ENCODE measurements at places on chromosomes 2 and 18.

GRCh38 chr2:73037947-73038585 lies 33.4 kb downstream of the SFXN5 start:
- peak; percentile 69 for DNase-seq

DNA sequence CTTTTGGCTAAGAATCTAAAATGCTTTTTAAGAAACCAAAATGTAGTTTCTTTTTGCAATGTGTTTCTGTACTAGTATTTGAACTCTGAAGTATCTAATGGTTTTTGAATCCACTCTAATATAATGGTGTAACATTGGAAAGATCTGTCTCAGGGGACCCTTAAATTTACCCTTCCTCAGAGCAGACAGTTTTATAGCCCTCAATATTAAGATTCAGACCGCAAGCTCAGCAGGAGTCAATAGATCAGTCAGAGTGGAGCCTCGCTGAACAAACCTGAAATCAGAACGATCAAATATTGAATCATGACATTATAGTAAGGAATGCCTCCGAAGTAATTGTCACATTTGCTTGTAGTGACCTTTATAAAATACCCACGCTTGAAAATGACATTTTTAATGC lies 18.3 kb downstream of the SGPP2 start:
- no peak for DNase-seq

- no peak for DNase-seq
Observed at GRCh38 chr18:74190086-74190485, 41.8 kb downstream of the TIMM21 start.

- no peak for DNase-seq
Observed at GRCh38 chr18:38198526-38198925, 632.9 kb upstream of the CELF4 start.

GRCh38 chr18:36757081-36757480 lies 71.7 kb downstream of the TPGS2 start:
- DNase-seq = peak; percentile 19

- DNase-seq = peak; percentile 39
Observed at GRCh38 chr18:61893309-61893970, 633 bp upstream of the RNF152 start.

- DNase-seq = no peak
Observed at GRCh38 chr2:88258208-88258607, 88.1 kb downstream of the THNSL2 start.

DNA sequence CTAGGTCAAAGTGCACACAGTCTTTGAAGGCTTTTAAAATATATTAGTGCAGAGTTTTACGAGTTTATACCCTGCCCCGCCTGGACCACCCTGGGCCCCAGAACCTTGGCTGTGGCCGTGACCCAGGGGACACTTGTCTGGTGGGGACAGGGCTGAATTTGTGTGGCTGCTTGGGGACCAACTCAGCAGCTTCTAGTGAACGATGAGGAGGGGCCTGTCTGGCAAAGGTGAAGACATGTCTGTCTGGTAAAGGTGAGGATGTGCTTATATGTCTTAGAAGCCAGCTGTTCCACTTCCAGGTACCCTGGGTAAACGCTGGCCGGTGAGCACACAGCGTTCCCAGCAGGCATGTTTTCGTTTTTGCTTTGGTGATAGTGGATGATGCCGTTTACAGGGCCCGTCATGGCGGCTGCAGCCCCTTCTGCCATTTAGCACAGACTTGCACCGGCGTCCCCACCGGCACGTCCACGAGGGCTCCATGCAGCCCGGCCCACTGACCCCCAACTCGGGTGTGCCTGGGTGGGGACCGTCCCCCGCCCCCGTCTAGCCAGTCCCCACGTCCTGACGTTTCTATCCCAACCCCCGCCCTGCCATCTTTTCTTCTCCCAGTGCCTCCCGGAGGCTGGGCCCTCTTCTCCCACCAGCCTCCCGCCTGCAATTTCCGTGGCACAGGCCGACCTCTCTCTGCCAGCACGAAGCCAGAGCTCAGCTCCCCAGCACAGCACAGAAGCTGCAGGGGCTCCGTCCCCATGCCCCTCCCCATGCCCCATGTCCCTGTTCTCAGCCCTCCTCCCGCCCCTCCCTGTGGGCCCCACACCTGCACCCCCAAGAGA lies 67.8 kb downstream of the SLC66A2 start:
- DNase-seq = no peak

GRCh38 chr18:1296237-1296636 lies 391.6 kb downstream of the ADCYAP1 start:
- no peak for DNase-seq

- peak; percentile 73 for DNase-seq
Observed at GRCh38 chr2:134460583-134460998, 206.7 kb downstream of the MGAT5 start.

DNA sequence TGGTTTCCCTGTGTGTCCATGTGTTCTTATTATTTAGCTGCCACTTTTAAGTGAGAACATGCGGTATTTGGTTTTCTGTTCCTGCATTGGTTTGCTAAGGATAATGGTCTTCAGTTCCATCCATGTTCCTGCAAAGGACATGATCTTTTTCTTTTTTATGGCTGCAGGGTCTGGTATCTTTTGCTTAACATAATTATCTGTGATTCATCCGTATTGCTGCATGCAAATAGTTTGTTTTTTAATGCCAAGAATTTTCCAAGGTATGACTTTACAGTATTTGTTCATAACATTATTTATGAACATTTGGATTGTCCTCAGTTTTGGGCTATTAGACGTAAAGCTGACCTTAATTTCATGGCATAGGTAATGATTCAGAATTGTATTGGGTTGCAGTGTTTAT lies 17.8 kb downstream of the GIGYF2 start:
- no peak for DNase-seq

- no peak for DNase-seq
Observed at GRCh38 chr18:56789004-56789888, 138.1 kb downstream of the WDR7 start.

DNA sequence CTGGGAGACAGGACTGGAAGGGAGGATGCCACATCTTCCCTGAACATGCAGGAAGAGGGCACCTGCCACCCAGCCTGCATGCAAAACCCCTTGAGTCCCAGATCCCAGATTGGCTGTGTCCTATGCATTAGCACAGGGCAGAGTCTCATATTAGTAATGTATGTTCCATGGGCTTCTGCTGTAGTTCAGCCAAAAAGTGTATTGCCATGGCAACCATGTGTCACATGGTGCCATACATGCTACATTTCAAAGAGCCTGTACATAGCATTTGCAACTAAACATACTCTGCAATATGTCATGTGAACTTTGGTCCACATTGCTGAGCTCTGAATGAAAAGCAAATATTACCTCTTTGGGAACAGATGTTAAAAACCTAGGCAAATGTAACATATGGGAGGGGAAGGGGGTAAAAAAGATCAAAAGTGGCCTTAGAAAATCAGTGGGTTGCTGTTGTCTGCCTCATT lies 78.4 kb downstream of the DPP4 start:
- DNase-seq = no peak

GRCh38 chr2:143802871-143803650 lies 673.8 kb downstream of the ARHGAP15 start:
- DNase-seq = no peak

DNA sequence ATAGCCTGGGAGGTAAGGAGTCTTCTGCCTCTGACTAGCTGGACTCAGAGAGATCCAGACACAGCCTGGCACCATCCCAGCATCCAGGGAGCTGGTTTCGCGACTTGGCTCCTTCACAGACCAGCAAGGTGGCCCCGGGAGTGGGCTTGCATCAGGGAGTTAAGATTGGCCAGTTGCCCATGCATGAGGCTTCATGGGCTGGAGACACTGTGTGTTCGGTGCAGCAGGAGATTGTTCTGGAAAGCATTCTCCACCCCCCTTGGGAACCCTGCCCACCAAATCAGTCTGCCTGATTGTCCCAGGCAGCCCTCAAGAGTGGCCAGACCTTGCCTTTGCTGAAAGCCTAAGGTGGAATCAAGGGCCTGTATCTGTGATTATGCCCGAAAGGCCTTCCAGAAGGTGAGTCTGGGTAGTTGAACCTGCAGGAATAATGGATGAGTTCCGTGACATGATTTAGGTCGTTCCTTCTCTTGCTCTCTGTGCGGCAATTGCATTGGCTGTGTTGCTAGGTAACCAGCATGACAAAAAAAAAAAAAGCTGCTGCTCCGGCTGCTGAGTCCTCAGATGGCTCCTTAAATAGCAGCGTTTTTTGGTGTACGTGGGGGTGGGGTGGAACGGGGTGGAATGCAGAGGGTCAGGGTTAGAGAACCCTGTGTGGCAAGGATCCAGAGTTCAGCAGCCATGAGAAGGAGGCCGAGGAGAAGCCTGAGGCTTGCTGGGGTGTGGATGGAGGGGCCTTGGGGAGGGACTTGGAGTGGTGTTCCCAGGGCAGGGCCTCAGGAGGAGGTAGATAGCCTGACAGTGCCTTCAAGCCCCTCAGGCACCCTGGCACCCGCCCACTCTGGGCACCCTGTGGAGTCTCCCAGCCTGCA lies 93.0 kb upstream of the MCFD2 start:
- DNase-seq = peak; percentile 13

- no peak for DNase-seq
Observed at GRCh38 chr18:57544936-57545660, 41.4 kb downstream of the FECH start.

GRCh38 chr2:235017441-235017840 lies 65.6 kb downstream of the SH3BP4 start:
- DNase-seq = no peak

DNA sequence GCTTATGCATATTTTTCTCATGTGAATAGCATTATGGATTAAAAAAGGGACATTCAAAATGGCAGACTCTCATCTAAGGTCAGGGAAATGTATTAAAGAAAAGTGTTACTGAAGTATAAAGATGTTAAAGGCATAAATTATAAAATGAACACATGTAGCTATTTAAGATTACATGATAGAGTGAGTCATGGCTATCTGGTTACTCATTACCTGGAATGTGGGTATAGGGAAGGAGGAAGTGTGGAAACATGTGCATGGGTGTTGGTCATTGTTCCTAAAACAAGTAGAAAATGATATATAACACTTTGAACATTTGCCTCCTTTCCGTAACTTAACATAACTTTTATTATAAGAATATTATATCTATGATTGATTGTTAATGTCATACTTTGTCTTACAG lies 66.4 kb downstream of the MYO1B start:
- no peak for DNase-seq

DNA sequence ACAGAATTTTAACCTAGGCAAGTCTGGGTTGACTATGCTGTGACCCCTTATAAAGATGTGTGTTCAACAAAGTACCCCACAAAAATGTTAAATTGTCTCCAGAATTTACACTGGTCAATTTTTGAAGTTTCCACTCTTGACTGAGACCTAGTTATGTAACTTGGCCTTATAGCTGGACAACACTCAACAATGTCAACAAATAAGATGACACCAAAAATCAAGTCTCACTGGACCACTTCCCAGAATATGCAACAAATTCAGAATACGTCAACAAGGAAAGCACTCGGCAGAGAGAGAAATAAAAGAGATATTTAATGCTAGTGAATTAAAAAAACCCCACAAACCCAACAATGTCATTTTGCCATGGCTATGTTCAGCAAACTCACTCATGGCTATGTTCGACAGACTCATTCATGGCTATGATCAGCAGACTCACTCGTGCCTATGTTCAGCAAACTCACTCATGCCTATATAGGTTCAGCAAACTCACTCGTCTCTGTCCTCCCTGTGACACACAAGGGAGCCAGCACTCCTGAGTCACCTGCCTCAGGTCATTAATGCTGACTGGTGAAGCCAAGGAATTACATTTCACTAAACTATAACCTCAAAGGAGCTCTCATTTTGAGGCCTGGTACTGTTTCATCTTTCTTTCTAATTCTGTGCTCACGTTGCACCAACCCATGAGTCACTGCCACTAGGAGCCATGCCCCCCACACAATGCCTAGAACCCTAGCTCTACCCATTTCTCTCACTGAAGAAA lies 72.7 kb downstream of the PTPN2 start:
- no peak for DNase-seq

DNA sequence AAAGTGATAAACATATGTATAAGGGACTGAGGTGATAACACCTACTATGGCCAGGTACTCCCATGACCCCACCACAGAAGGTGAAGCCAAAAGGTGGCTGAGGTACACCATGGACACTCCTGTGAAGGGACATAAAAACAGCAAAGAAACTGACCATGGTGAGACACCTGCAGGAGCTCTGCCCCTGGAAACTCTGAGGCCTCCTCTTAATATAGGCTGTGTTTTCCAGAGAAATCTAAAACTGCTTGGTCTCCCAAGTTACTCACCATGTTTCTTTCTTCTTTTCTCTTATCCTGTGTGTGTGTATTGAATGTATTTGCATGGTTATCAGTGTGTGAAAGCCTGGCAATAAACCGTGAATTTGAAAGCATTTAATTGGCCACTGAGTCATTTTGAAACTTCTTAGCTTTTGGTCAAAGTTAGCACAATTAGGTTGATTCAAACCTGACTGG lies 739.3 kb upstream of the GCFC2 start:
- no peak for DNase-seq

- no peak for DNase-seq
Observed at GRCh38 chr2:155802888-155803287, 529.6 kb downstream of the NR4A2 start.

DNA sequence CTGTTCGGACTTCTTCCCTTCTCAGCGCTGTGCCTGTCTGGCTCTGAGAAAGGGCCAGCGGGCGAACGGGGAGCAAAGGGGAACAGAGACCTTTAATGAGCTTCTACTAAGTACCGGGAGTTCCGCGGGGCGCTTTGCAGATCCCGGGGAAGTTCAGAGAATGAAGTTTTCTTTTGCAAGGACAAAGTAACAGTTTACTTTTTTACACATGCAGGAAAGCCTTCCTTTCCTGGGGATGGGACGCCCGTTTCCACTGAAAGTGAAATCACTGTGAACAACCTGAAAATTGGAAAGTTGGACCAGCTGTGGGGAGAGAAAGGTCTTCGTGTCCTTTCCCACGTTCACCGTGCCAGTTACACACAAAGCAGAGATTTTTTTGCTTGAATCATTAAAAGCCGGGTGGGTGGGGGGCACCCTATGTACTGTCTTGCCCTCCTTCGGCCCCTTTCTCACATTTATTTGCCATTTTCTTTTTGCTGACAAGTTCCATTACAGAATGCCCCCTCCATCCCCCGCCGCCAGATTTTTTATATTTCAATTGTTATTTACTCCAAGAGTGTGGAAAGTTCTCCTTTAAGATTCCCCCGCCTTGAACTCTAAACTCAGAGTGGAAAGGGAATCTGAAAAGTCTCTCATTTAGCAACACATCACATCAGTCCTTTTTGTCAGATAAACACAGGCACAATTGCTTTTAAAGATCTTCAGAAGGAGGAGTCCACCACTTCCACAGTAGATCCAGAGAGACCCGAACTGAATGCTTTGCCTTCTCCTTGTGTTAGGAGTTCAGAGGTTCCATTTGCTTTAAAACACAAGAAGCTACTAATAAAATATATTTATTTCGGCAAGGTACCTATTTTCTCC lies 1.1 kb upstream of the FN1 start:
- DNase-seq = no peak

- DNase-seq = no peak
Observed at GRCh38 chr18:24189664-24190346, 50.9 kb downstream of the CABYR start.

- no peak for DNase-seq
Observed at GRCh38 chr2:10278763-10279471, 23.8 kb upstream of the HPCAL1 start.

Measured in NCI-H774 (cell line).